Panc1 (cell line): ENCODE measurements at places on chromosomes 2 and 18. TPM values are rescaled to one million over a fixed set of nuclear protein-coding genes. Genes with fewer than 3 reads are reported as not detected.

Gene ALMS1
- total RNA-seq, result 19.5 TPM

DNA sequence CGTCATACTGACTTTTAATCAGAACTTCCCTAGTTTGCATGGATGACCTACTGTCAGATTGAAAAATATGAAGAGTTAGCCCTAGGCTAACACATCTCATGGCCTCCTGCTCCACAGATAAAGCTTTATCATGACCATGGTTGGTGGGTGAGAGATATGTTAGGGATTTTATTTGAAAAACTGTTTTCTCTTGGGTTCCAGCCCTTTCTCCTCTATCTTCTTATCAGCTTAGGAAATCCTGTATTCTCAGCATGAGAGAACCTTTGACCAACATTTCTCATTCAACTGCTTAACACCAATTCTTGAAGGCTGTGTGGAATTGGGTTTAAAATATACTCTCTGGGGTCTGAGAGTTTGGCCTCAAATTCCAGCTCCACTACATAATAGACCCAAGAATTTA lies 1407.0 kb upstream of the CELF4 start:
- no peak for DNase-seq

GRCh38 chr2:71662665-71663394 lies 209.5 kb downstream of the DYSF start:
- no peak for DNase-seq

Gene ANKRD12
- 30.7 TPM for total RNA-seq

DNA sequence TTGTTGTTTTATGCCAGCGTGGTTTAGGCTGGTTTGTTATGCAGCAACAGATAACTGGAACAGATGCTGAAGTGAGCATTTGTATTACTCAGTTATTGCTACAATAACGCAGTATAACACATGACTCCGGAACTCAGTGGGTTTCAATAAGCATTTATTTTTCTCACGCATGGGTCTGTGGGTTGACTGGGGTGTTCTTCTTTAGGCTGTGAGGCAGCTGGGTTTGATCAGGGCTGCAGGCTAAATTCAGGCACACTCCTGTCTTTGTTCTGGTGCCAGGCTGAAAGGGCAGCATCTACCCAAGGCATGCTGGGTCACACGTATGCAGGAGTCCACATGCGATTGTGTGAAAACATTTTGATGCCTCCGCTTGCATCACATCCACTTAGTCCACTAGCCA lies 3.8 kb upstream of the SLC1A4 start:
- no peak for DNase-seq

DNA sequence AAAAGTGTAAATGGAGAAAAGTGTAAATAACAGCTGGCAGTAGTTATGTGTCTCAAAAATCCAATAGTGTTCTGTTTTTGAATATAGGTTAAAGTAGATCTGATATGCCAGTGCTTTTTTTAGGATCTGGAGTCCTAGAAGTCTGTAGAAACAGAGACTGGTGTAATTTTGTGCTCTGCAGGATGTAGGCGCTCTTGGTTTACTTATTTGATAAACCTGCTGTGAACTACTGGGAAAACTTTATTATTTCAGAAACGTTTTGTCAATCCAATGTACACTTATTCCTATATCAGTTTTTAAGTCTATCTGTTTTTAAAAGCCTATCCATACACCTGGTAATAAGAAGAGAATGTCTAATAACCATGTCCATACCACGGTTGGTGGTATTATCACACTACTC lies 530.8 kb upstream of the ZNF804A start:
- DNase-seq, result no peak

- no peak for DNase-seq
Observed at GRCh38 chr2:130387804-130388203, 31.9 kb downstream of the PTPN18 start.

- DNase-seq, result no peak
Observed at GRCh38 chr18:31773774-31774476, 13.2 kb upstream of the SLC25A52 start.

Gene MOGAT1
- not detected for total RNA-seq

- DNase-seq, result no peak
Observed at GRCh38 chr2:34308140-34308539, 709.0 kb upstream of the FAM98A start.
